CD4-positive, alpha-beta T cell treated with Interleukin-17A for 4 hours (primary cell): ENCODE measurements at places on chromosomes 1 and 21.

GRCh38 chr1:206464456-206464964 is 5.8 kb upstream of the IKBKE start:
- DNase-seq: no peak

- no peak for DNase-seq
Measured at GRCh38 chr1:153742411-153743142, 14.7 kb downstream of the INTS3 start.

DNA sequence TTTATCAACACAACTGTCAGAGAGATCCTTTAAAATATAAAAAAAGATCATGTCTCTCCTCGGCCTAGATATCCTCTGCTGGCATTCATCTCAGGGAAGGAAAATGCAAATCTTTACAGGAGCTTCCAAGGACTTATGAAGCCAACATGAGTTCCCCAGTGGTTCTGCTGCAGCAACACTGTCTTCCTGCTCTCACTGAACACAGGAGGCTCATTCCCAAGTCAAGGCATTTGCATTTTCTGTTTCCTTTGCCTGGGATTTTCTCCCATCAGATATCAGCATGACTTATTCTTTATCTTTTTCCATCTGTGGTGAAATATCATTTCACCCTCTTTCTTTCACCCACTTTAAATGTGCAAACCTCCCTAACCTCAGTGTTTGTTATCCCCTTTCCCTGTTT is 513.8 kb upstream of the ZP4 start:
- DNase-seq: no peak

GRCh38 chr1:170578359-170578758 is 46.4 kb downstream of the GORAB start:
- DNase-seq: no peak

DNA sequence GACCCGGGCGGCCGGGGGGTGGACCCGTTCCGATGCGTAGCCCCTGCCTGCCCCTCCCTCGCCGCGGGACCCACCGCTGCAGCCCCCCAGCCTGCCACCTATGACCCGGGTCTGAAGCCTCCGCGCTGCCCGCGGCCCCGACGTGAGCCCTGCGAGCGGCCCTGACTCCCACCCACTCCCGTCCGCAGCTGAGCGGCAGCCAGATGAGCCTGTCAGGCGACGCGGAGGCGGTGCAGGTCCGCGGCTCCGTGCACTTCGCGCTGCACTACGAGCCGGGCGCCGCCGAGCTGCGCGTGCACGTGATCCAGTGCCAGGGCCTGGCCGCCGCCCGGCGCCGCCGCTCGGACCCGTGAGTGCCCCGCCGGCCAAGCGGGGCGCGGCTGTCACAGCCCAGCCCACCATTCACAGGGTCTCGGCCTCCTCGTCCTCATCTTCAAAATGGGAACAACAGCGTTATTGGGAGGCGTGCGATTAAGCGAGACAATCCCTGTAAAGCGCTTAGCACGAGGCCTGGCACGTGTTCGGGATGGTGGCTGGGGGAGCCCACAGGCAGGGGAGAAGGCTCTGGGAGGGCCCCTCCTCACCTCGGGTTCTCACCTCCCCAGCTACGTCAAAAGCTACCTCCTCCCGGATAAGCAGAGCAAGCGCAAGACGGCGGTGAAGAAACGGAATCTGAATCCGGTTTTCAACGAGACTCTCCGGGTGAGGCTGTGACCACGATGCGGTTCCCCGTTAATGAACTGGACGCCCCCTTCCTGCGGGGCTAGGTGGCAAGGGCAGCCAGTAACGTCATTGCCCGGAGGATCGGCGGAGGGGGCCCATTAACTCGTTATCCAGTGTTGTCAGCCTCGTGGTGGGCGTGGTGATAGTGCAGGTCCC is 8.2 kb downstream of the SYTL1 start:
- DNase-seq: peak; percentile 19
